Activated T-cell treated with anti-CD3 and anti-CD28 coated beads, Interleukin-2, amount 50 U/mL, for 72 hours (primary cell): ENCODE measurements at places on chromosomes 1 and 21. TPM values are rescaled to one million over a fixed set of nuclear protein-coding genes. Genes with fewer than 3 reads are reported as not detected.
A peak's percentile ranks its signal among the peaks of the same experiment; 100 is the strongest.

GRCh38 chr1:162861101-162861500 is at the start of gene CCDC190:
CCDC190 (minus strand) TSS chr1:162861175; CDS start chr1:162859646, 1,529 bp downstream.
- no peaks in the 10 kb centered on the region for H3K36me3 ChIP-seq
- H3K27me3 ChIP-seq, result peaks cover 13% of the 10 kb centered on the region
- H3K27ac ChIP-seq, result no peak within 1 kb of the TSS
- no peaks in the 10 kb centered on the region for H3K4me1 ChIP-seq
- no peak within 1 kb of the TSS for H3K4me3 ChIP-seq

DNA sequence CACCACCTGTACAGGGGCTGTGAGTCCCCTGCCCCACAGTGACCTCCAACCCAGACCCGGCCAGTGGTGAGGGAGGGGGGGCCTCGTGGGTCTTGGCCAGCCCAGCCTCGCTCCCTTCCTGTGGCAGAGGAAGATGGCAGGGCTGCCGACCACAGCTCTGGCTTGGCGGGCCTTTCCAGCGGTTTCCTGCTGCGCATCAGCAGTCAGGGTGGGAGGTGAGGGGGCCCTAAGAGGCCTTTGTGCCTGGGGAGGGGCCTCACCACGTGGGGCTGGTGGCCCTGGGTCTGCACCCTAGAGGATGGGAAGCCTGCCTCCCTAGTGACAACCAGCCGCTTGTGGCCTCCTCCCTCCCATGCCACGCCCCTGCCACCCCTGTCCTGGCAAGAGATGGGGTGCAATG is 72.6 kb upstream of the ARHGEF16 start:
- no peak for DNase-seq
- H3K27ac ChIP-seq, result no peak overlapping the region
- H3K36me3 ChIP-seq, result no peaks in the 10 kb centered on the region
- H3K27me3 ChIP-seq, result no peaks in the 10 kb centered on the region

DNA sequence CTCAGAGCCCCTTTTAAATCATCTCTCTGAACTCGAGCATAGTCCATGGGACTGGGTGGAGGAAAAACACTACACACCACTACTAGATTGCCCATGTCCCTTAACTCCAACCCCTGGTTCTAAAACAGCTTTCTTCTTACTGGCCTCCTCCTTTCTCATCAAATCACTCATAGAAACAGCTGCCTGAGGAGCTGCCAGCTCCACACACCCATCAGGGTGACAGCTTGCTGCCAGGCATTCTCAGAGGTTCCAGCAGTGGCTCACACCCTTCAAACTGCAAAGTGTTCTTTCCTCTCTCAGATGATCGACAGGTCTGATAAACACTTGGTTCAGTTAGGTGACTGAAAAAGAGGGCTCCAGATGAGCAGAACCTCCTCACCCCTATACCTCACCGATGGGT is 543.0 kb upstream of the PLXNA2 start:
- H3K4me3 ChIP-seq, result no peak overlapping the region
- no peaks in the 10 kb centered on the region for H3K36me3 ChIP-seq
- no peak for DNase-seq
- no peaks in the 10 kb centered on the region for H3K4me1 ChIP-seq

Gene LDLRAD1
- total RNA-seq, result not detected

- H3K4me1 ChIP-seq, result peaks cover 27% of the 10 kb centered on the region
- H3K27me3 ChIP-seq, result peaks cover 68% of the 10 kb centered on the region
- peak overlapping the region; percentile 75 for H3K27ac ChIP-seq
- DNase-seq, result no peak
- peak overlapping the region; percentile 20 for H3K4me3 ChIP-seq
Observed at GRCh38 chr21:36696390-36697059, 2.4 kb upstream of the SIM2 start.

- DNase-seq, result no peak
- no peaks in the 10 kb centered on the region for H3K4me1 ChIP-seq
- H3K27ac ChIP-seq, result no peak overlapping the region
Observed at GRCh38 chr1:226026833-226027232, 27.7 kb upstream of the SDE2 start.

GRCh38 chr1:246218686-246219085 is 288.4 kb downstream of the SMYD3 start:
- H3K27me3 ChIP-seq, result no peaks in the 10 kb centered on the region
- H3K27ac ChIP-seq, result no peak overlapping the region
- H3K4me1 ChIP-seq, result no peaks in the 10 kb centered on the region
- H3K36me3 ChIP-seq, result no peaks in the 10 kb centered on the region
- H3K4me3 ChIP-seq, result no peak overlapping the region
